Stimulated activated CD4-positive, alpha-beta T cell treated with anti-CD3 and anti-CD28 coated beads, Interleukin-1b, Interleukin-23, amount 100 ng/mL, for 48 hours (primary cell): ENCODE measurements at places on chromosomes 7 and 10.
A peak's percentile ranks its signal among the peaks of the same experiment; 100 is the strongest.

DNA sequence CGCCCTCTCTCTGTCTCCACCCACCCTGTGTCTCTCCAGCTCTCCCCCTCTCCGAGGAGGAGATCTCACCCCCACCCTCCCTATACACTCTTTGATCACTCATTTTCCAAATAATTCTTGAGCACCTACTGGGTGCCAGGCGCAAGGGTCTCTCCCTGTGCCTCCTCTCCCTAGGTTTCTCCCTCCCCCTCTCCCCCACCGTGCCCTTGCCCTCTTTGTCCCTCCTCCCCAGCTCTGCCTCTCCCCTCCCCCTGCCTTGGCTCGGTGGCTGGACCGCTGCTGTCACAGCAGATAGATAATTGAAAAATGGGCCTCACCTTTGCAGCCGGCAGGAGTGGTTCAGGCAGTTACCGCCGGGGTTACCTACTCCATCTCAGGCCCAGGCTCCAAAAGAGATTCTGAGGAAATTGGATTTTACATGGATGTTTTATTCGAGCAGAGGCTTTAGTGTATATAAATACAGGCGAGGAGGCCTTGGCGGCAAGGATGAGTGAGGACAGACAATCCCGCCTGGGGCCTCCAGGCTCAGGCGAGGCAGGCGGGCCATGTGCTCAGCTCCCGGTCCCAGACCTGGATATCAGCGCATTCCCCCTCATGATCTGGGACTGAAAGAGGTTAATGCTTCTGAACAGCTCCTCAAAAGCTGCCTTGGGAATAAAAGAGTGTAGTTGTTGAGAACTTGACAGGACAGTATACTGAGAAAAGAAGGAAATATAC lies 60.8 kb upstream of the BTRC start:
- DNase-seq = no peak

GRCh38 chr10:14658331-14659127 lies 116.2 kb downstream of the FAM107B start:
- no peak for DNase-seq

- DNase-seq = no peak
Observed at GRCh38 chr7:107115762-107116540, 52.9 kb upstream of the HBP1 start.

- no peak for DNase-seq
Observed at GRCh38 chr10:21069278-21069677, 172.2 kb upstream of the NEBL start.

DNA sequence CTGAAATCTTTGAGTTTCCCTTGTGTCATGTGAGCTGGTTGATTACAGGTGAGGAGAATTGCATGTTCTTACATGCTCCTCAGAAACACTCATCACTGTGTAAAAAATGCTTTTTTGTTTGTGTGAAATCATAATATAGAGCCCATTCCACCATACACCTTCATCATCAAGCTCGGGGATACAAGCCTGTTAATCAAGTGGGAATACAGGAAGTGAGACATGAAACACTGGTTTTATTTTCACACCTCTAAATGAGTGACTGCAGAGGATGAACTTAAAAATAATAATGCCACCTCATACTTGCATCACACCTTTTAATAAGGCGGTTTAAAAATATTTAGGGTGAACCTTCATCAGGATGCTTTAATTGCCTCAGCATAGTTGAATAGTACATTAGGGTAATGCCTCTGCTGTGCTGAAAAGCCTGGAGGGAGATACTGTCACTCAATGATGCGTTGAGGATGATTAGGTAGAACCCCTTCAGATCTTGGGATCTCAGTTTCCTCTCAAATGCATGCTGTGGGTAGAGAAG lies 164.6 kb downstream of the AUTS2 start:
- no peak for DNase-seq

DNA sequence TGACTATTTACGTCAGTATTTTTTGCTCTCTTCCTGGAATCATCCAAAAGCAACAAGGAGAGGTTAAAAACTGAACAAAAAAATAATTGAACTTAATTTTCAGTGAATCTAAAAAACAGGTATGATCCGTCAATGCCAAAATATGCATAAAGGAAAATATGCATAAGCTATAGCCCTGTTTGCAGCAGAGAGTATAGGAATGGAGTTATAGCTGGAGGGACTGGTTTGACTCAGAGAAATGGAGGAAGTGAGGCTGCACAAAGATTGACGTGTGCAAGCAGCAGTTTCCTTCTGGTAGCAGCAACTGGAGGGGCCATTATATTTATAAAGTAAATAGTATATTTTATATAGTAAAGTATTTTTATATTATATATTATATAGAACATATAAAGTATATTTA lies 37.1 kb downstream of the GNG11 start:
- DNase-seq = no peak

GRCh38 chr10:93473804-93474472 lies 8.2 kb downstream of the MYOF start:
- no peak for DNase-seq

GRCh38 chr7:141272417-141272816 lies 198.6 kb downstream of the TMEM178B start:
- no peak for DNase-seq

- DNase-seq = no peak
Observed at GRCh38 chr10:103699611-103700435, 155.6 kb downstream of the SH3PXD2A start.

GRCh38 chr7:14446829-14447228 lies 455.7 kb downstream of the DGKB start:
- DNase-seq = no peak

DNA sequence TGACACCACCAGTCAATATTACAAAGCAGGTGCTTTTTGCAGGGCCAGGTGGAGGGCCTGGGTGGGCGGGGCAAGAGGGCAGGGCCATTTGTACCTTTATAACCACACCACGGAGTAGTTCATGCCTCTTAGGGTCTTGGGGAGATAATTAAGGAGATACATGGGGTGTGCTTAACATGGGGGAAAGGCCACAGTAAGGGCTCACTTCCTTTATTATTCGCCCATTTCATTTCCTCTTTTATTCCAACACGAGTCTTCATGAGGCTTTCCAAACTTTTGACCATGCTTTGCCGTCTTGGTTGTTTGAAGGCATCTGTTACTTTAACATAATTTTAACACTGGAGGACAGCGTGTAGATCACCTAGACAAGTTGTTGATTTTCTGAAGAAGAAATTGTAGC lies 33.3 kb upstream of the LYZL2 start:
- no peak for DNase-seq

DNA sequence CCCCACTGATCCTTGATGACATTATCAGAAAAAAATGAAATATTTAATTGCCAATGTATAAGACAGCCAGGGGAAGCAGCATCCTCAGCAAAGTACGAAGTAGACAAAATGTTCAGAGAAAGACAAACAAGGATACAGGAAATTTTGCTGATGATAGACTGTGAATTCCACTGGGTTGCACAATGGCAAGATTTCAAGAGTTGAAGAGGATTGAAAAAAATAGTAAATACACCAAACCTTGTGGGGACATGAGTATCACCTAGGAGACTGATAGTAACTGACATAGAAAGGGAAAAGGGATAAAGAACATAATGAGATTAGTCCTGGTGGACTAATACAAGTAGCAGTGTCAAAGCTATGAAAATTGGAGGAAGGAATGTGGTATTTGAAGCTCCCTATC lies 16.5 kb downstream of the CNOT4 start:
- no peak for DNase-seq

DNA sequence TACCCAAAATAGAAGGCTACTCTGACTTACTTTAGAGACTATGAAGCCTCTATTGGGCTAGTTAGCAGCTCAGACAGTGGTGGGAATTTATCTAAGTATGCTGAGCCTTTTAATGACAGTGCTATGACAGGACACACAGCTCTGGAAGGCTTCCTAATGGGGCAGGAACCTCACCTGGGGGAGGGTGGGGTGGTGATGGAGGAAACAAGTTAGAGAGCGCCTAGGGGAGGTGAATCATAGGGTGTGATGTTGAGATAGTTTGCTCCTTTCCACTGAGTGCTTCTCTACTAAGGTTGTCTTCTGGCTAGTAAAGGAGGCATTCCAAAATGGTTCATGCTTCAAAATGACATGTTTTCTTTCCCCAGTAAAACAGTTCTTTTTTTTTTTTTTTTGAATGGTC lies 42.1 kb downstream of the PPP1R9A start:
- no peak for DNase-seq

- DNase-seq = no peak
Observed at GRCh38 chr7:879093-879492, 2.7 kb downstream of the GET4 start.

- no peak for DNase-seq
Observed at GRCh38 chr7:47408675-47409074, 173.2 kb downstream of the TNS3 start.

- no peak for DNase-seq
Observed at GRCh38 chr10:55813451-55814170, 547.4 kb downstream of the ZWINT start.

- DNase-seq = peak; percentile 7
Observed at GRCh38 chr7:98423043-98423442, 22.2 kb upstream of the BAIAP2L1 start.

- no peak for DNase-seq
Observed at GRCh38 chr7:81600608-81601007, 169.2 kb downstream of the HGF start.

GRCh38 chr7:50321487-50322067 lies 17.1 kb downstream of the IKZF1 start:
- no peak for DNase-seq

- no peak for DNase-seq
Observed at GRCh38 chr10:128855618-128856428, 611.2 kb upstream of the MGMT start.

DNA sequence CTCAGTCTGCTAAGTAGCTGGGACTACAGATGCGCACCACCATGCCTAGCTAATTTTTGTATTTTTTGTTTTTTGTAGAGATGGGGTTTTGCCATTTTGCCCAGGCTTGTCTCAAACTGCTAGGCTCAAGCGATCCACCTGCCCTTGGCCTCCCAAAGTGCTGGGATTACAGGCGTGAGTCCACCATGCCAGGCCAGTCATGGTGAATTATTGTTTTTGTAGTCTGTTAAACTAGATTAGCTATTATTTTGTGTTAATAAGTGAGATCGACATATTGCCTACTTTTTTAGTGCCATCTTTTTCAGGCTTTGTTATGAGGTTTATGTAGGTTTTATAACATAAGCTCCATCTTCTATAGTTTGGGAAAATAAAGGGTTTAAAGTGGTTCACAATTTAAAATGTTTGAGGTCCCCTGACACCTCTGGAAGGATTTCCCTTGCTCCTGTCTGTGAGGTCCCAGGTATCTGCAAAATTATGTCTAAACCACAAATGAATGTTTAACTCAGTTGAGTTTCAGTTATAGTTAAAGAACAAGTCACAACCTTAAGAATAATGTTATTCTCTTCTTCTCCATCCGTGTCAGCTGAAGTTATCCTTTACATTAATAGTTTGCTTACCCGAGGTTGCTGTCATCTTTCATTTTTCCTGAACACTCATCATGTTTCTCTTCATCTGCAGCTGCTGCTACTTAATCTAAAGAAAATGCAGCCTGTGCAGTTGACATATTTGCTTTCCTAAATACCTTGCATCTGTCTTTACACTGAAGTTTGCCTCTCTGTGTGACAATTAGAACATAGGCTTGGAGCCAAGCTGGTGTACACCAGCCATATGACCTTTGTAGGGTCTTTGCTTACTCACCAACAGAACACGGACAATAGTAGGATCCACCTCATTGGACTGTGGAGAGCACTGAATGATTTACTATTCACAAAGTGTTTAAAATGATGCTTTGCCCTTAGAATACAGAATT lies 8.9 kb upstream of the VSTM4 start:
- DNase-seq = no peak

- no peak for DNase-seq
Observed at GRCh38 chr7:75889826-75890225, 11.0 kb downstream of the RHBDD2 start.

DNA sequence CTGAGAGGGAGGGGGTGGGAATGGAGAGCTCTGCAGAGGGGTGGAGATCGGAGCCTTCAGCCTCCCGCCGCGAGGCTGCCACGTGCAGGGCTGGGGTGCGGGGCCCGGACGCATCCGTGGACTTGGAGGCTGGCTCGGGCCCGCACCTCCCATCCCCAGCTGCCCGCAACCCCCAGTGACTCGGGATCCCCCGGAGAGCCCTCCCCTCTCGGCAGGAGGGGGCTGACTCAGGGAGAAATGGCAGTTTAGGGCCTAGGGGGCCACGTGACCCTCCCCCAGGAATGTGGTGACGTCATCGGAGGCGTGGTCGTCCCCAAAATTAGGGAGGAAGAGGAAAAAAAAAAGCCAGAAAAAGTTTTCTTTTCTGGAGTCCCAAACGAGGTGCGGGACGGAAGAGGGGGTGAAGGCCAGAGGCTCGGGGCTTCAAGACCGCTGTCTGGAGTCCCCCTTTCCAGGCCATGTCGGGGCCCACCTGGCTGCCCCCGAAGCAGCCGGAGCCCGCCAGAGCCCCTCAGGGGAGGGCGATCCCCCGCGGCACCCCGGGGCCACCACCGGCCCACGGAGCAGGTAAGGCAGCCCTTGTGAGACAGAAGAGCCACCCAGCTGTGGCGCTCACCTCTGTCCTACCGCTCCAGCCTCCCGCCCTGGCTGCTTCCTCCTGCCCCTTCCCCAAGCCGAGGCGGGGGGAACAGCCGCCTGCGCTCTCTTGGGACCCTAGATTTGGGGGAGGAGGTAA lies at the start of gene TRIP6:
TSS of gene TRIP6 (plus strand) at position 348 of the 736 bp plus-strand sequence. CDS start at position 459, 111 bp downstream.
- DNase-seq = peak; percentile 74

DNA sequence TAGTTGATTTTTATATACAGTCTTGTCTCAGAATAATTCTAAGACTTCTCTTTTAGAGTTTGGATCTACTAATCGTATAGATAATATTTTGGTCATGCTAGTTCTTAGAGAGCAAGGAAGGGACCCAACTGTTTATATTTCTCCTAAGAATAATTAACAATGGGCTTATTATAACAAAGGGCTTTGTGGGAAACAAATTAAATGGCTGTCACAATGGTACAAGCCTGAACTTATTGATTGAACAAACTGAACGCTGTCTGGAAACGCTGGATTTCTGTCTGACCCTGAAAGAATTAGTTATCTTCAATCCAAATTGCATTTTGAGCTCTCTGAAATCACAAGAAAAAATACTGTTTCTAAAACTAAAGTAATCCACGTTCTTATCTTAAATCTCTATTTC lies 56.8 kb downstream of the CSTF2T start:
- no peak for DNase-seq

GRCh38 chr7:75723444-75723843 lies 15.3 kb downstream of the HIP1 start:
- no peak for DNase-seq

DNA sequence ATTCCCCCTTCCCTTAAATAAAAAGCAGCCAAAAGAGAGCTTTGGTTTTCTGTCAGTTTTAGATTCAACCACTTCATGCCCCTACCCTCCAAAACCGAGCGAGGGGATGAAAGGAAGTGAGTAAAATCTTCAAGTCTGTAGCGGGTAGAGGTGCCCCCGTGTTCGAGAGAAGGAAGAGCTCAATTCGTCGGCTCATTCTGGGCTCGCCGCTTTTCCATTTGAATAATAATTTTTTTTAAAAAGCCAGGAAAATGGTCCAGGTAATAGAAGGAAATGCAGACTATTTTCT lies 436.2 kb upstream of the GALNT17 start:
- DNase-seq = no peak
